ENCODE measurements at places on chromosomes 3 and 15. TPM values are rescaled to one million over a fixed set of nuclear protein-coding genes. Genes with fewer than 3 reads are reported as not detected.

DNA sequence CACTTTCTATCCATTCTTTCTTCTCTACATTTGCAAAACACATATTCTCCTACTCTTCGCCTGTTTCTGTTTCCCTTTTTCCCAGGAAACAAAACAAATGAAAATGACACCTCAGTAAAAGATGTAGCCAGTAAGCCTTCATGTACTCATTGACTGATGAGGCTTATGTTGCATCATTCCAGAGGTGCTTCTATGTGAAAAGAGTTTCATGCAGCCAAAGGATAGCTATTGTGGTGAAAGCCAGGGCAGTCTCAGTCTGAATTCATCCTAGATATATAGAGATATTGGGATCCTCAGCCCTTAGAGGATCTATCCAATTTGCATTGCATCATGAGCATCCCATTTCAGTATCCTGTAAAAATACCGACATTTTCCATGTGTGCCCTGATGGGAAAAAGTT is 267.3 kb downstream of the GAP43 start:
- DNase-seq: no peak

- DNase-seq: no peak
These were observed 414.2 kb upstream of the CCDC54 start for GRCh38 chr3:106962993-106963392.

DNA sequence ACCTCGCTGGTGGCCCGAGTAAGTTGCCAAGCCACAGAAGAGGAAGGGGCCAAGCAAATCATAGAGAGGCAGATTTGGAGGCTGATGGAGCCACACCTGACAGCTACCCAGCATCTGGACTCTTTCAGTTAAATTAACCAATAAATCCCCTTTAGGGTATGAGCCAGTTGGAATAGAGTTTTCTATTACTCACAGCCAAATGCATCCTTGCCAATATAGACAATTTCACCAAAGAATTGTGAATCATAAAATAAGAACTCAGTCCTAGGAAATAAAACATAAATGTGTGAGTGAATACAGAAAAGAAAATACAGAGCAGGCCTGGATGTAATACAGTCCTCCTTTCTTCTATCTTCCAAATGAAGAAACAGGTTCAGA is 161.6 kb upstream of the ANKRD28 start:
- DNase-seq: no peak

GRCh38 chr15:45457220-45457619 is 65.3 kb downstream of the SLC30A4 start:
- no peak for DNase-seq

DNA sequence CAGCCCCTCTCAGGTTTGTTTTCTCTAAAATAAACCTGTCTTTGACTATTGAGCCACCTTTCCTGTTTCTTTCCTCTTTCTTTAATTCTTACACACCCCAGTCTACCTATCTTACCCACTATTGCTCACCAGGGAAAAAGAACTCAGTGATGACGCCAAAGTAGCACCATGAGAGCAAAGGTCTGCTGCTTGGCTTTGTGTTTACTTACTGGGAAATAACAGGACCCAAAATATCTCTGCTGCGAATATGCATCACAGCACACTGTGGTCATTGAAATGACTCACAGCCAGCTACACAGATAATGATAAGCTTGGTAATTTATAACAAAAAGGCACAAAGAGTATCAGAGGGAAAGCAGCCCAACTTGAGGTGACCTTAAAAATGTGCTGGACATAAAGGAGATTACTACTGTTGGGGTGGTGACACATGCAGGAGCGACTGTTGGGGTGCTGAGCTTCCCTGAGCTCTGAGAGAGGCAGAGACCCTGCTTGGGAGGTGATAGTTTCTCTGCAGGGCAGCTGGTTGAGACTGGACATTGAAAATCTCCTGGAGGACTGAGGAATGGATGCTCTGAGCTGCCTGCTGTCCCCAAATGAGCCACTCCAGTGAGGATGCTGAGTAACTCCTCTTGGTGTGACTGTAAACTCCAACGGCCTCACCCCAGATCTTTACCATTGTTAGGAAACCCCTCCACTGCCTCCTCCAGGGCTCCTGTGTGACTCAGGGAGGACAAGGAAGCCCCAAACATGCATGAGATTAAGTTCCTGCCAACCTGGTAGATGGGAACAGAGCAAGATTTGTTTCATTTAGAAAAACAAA is 14.5 kb downstream of the EFCAB12 start:
- DNase-seq: no peak

GRCh38 chr3:196813903-196814302 is 53.8 kb upstream of the SENP5 start:
- no peak for DNase-seq

SLC15A2 gene
- total RNA-seq: 5.5 TPM

All from aorta (tissue), 5 donors.